ENCODE measurements at places on chromosomes 3 and 15.

DNA sequence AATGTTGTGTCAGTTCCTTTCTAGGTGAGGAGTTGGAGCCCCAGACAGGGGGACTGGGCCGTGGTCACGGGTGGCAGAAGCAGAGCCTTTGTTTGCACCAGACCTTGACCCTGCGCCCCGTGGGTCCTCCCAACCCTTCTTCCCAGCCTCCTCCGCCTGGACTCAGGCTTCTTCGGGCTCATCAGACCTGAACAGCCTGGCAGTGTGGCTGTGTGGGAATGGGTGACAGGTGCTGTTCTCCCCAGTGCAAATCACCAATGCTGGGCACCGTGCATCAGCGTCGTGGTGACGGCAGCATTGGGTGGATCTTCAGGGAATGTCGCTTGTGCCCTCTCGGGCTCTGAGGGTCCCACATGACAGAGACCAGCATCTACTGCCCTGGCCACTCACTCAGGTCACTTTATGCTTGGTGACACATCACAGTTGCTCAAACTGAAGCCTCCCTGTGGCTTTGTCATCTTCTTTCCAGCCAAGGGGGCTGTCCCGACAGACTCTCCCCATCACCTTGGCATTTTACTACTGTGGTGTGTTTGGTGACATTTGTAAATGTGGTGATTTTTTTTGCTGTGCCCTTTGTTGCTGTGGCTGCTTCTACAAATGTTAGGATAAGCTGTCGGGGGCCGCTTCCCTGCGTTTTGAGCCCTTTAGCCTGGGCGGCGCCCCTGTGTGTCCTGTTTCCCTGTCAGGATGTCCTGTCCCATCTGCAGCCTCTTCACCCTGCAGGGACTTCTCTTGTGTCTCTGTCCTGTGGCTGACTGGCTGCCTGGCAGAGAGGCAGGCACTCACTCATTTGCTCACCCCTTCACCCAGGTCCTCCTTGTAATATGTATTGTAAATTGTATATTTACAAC is 14.5 kb downstream of the APBA2 start:
- no peak for DNase-seq

DNA sequence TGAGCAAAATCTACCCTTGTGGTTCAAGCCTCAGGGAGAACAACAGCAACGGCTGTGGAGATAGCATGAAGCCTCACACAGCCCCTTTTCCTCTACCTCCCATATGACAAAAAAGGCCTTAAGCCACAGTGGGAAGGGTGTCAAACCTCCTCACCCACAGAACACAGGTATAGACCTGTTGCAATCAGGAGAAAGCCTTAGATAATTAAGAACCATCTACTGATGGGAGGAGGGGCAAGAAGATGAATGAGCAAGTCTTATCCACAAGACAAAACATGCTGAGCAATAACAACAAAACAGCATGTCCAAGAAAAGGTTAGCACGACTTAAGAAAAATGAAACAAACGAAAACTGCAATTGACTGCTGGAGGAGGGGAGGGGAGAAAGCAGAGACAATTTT is 272.9 kb upstream of the BCHE start:
- DNase-seq: no peak

- DNase-seq: no peak
Observed at GRCh38 chr15:80242132-80242769, 9.8 kb downstream of the CTXND1 start.

- DNase-seq: no peak
Observed at GRCh38 chr3:161414907-161415306, 43.6 kb upstream of the SPTSSB start.

DNA sequence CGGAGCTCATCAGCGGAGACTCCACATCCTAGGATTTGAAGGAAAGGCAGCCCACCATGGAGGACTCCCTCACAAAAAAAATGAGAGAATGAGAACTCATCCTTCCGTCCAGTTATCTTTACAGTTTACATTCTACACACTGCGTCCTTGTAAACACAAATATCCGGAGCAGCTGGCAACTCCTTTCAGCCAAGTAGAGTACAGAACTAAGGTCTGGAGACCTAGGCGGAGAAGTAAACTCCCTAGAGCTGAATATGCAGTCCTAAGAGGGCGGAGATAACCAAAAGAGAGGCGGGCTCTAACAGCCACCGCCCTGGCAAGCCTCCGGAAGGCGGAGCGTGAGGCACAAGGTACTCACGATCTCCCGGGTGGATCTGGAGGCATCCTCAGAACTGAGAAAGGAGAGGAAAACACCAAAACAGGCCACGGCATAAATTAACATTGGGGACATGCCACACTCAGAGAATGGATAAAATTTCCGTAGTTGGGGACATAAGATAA is 924 bp upstream of the SIN3A start:
- peak; percentile 89 for DNase-seq

GRCh38 chr15:89171136-89172072 is 50.0 kb downstream of the RLBP1 start:
- peak; percentile 72 for DNase-seq

DNA sequence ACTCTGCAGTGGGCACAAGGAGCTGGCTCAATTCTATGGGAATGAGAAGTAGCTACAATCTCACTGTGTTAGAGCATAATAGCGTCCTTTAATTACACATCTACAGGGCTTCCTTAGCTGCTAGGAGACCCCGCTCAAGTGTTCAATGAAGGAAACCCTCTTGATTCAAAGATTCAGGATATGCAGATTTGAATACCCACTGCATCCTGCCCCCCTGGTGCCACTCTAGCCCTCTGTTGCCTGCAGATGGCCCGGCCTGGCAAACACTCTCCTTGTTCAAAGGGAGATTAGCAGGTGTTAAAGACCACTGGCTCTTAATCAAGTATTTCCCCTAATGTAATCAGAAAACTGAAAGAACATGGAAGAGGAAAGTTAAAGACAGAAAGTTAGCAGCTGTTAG is 356.6 kb downstream of the VGLL3 start:
- no peak for DNase-seq

GRCh38 chr15:37097144-37097919 is 3.0 kb downstream of the MEIS2 start:
- DNase-seq: no peak

DNA sequence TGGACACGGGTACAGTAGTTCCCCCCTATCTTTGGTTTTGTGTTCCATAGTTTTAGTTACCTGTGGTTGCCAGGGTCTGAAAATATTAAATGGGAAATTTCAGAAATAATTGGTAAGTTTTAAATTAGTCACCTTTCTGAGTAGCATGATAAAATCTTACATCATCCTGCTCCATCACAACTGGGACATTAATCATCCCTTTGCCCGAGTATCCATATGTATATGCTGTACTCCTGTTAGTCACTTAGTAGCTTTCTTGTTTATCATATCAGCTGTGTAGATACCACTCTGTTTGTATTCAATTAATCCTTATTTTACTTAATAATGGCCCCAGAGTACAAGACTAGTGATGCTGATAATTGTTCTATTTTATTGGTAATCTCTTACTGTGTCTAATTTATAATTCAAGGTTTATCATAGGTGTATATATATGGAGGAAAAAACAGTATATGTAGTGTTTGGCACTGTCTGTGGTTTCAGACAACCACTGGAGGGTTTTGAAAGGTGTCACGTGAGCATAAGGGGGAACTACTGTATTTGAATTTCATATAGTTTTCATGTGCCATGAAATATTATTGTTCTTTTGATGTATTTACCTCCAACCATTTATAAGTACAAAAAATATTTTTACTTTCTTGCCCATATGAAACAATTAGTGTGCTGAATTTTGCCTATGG is 41.4 kb downstream of the CTDSPL2 start:
- DNase-seq: no peak

GRCh38 chr15:33608714-33609113 is 297.9 kb downstream of the RYR3 start:
- DNase-seq: peak; percentile 12

GRCh38 chr3:152811974-152812760 is 22.8 kb upstream of the P2RY1 start:
- DNase-seq: no peak

- peak; percentile 31 for DNase-seq
Observed at GRCh38 chr3:11140030-11140712, 14.1 kb upstream of the HRH1 start.

DNA sequence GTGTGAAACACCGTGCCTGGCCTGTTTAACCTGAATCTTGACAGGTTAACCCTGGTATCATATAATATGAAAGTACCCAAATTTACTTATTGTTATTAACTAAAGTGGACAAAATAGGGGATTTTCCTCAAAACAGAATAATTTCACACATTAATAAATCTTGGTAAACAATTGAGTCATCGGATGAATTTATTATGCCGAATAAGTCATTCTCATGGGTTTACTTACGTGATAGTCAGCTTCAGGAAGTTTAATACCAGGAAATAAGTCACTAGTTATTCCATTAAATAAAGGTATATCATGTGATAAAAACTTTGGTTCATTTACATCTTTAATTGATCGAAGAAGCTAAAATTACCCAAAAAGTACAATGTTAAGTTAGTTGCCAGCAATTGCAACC is 99.7 kb downstream of the DNAH12 start:
- DNase-seq: no peak

DNA sequence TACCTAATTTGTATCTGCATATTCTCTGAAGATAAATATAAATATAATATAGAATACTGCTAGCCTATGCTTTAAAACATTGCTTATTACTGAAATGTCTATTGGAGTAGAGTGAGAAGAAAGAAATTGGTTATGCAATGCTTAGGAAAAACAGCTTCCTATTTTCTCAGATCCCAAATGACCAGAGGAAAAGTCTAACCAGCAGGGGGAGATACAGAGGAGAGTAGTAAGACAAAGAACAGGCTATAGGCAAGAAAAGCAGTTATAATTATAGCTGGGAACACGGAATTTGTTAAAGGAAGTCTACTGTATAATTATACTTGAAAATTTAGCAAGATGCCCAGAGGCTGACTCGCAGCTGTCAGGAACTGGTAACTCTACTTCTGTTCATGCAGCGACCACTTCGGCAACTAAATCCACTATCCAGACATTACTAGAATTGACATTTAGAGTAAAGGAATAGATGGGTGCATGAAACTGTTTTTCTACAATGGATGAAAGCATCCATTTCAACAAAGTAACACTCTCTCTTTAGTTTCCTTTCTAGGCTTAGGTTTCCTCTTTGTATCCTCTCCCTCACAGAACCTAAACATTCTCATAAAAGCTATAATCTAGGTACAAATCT is 97.2 kb downstream of the TBC1D5 start:
- peak; percentile 91 for DNase-seq

DNA sequence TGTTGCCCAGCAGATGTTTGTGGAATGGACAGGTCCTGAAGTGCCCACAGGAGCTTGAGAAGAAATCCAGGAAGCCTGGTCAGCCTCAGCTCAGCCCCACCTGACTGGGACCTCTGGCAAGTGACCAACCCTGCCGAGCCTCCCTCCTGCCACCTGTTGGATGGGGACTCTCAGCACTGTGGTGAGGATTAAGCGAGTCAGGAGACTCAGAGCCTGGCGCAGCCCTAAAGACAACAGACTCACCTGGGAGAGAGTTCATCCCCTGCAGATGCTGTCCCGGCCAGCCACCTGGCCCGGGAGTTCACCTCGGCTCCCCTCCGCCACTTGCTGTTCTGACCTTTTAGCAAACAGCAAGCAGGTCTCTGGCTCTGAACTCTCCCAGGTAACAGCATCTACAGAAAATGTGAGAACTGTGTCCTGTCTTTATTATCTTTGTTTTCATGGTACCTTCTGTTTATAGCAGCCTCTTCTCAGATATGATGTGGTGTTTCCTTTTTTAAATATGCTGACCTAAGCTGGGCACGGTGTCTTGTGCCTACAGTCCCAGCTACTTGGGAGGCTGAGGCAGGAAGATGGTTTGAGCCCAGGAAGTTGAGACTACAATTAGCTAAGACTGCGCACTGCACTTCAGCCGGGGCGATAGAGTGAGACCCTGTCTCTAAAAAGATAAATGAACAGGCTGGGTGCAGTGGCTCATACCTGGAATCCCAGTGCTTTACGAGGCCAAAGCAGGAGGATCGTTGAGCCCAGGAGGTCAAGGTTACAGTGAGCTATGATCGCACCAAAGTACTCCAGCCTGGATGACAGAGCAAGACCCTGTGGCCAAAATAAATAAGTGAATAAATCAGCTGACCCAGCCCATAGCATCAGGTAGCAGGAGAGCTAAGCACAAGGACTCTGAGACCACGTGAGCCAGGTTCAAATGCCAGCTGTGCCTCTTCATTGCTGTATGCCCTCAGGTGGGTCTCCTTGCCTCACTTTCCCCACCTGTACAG is 32.4 kb upstream of the SLC6A6 start:
- no peak for DNase-seq

GRCh38 chr3:72017935-72018334 is 233.0 kb upstream of the PROK2 start:
- no peak for DNase-seq

DNA sequence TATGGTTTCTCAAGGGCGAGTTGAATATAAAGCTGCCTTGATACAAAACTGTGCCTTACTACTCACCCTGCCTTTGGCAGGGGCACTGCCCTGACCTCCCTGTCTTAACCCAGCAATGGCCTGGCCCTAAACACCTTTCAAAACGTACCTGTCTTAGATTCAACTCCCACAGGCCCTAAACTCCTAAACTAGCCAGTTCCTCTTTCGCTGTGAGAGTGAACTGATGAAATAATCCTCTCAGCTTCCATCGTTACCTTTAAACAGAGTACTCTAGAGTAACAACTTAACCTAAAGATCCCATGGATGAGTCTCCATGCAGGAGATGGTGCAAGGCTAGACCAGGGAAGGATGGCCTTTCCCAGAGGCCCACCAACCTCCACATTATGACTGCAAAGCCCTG is 133.0 kb upstream of the THBS1 start:
- DNase-seq: no peak

DNA sequence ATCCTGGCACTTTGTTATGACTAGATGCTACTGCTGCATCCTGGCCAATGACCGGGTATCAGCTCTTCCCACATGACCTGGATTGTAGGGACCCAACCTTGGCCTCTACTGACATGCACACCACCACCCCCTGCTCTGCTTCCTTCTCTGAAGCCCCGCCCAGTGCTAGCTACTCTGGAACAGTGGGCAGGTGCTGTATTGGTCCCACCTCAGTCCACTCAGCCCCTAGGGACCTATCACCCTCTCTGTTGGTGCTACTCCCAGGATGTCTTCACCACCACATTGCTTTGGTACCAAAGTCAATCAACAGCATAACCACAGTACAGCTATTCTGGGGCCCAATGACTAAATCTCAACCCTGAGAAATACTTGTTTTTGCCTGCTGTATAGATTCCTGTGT is 170.2 kb upstream of the PRICKLE2 start:
- DNase-seq: no peak

GRCh38 chr3:174907027-174907426 is 47.9 kb downstream of the NAALADL2 start:
- no peak for DNase-seq

DNA sequence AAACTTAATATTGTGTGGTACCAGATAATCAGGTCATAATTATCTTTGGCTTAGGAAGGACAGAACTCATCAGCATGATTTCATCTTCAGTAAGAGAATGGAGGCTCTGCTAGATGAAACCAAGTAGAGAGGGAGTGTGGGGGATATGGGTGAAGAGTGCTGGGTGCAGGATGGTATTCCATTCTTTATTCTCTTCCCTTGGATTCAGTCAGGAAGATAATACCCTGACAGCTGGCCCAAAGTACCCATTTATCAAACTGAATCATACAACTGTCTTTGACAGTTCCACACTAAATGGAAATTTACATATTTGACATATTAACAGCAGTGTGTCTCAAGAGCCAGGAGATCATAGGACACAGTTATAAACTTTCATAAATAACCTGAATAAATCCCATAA is 44.7 kb downstream of the GOLIM4 start:
- DNase-seq: no peak

GRCh38 chr3:43670635-43671522 is 19.9 kb upstream of the ABHD5 start:
- no peak for DNase-seq

- no peak for DNase-seq
Observed at GRCh38 chr15:29312387-29312786, 42.8 kb upstream of the NSMCE3 start.
